ENCODE measurements at places on chromosomes 7 and 10.

- DNase-seq, result peak; percentile 82
These were observed 2.8 kb downstream of the FAM53B start for GRCh38 chr10:124741281-124741921.

DNA sequence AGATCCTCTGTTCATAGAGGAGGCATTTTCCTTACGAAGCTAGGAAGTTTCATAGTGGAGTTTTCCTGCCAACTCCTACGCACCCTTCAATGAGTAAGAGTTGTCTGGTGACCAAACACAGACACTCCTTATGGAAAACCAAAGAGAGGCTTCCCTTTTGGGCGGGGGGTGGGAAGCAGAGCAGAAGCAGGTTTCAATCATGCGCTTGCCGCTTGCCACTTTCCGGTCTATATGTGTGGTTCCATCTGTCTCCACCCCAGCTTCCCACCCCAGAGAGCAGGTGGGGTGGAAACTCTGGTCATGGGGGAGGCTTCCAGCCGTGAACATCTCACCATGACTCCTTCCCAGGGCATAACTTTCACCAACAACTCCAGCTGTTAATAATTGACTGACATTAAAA lies 68.8 kb upstream of the GRB10 start:
- no peak for DNase-seq

DNA sequence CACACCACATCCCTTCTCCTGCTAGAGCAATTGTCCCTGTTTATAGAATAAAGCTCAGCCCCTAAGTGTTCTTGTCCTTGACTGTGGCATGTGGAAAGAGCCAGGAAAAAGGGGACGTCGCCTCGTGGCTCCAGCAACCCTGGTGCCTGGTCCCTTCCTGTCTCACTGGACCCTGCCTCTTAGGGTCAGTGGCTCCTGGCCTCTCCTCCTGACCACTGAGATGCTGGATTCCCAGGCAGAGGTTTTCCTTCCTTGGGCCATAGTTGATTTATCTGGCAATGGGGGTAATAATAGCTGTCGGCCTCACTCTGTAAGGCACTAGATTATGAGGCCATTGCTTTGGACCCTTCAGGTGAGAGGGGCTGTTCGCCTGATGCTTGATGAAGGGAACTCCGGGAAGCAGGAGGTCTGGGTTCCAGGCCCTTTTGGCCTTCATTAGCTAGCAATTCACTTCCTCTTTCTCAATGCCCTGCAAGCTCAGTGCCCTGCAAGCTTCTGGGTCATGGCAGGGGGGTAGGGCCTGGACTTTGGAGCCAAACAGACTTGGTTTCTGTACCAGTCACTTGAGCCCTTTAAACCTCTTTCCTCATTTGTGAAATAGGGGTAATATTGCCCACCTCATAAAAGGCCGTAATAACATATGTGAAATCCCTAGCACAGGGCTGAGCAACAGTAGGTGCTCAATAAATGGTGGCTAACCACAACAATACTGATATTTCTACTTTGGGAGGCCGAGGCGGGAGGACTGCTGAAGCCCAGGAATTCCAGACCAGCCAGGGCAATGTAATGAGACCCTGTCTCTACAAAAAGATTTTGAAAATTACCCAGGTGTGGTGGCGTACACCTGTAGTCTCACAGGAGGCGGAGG lies 1.1 kb downstream of the ASL start:
- no peak for DNase-seq

- DNase-seq, result no peak
These were observed 191.9 kb downstream of the MDFIC start for GRCh38 chr7:115113776-115114175.

GRCh38 chr7:100686201-100686821 lies 7.7 kb downstream of the GIGYF1 start:
- DNase-seq, result peak; percentile 10

DNA sequence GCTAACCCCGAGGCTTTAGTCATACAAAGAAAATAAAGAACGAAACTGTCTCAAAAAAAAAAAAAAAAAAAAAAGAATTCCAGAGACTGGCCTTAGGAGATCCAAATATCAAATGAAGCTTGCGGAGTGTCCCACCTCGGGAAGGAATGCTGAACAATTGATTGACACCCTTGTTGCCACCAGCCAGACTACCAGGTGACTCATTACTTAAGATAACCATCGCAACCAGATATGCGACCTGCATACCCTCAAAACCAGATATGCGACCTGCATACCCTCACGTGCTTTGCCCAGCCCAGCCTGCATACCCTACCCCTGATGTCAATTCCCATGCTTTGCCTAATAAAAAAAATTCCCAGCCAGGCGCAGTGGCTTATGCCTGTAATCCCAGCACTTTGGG lies 2.7 kb upstream of the PRKRIP1 start:
- no peak for DNase-seq

GRCh38 chr7:114988026-114988425 lies 66.1 kb downstream of the MDFIC start:
- no peak for DNase-seq

DNA sequence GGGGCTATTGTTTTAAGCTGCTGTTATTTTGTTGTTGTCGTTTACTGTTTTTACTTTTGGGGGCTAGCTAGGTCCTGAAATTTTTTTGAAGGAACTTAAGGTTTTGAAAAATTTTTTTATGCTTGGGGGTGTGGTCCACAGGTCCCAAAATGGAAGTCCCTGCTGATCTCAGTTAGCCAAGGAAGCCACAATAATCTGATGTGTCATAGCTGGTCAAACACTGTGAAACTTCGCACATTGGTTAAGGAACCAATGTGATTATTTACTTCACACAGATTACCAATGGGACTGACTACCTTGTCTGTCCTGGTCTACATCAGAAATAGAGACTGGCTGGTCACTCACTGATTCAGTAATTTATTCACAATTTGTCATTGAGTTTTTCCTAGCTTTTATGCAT lies 29.5 kb upstream of the HYCC1 start:
- DNase-seq, result no peak

GRCh38 chr7:112970771-112971170 lies 115.9 kb downstream of the GPR85 start:
- no peak for DNase-seq
